ENCODE measurements at places on chromosomes 1 and 21. TPM values are rescaled to one million over a fixed set of nuclear protein-coding genes. Genes with fewer than 3 reads are reported as not detected.

DNA sequence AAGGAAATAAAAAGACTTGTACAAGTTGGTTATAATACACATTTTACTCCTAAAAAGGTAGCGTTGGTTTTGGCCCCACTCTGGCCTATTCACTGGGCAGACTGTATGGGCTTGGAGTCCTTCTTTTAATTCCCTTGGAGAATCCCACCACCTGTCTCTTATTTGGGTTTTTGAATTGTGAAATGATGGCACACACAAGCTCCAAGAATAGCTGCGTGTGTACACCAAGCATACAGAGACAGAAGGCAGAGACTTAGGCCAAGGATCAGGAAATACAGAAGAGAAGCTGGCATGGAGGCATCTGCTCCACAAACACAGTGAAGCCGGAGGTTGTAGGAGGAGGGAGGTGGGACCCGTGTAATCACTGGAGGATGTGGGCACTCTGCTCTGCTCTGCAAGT, 29.1 kb downstream of the DDR2 start:
- no peak for DNase-seq

GRCh38 chr1:47031585-47031984, 8.1 kb downstream of the CYP4X1 start:
- DNase-seq, result peak; percentile 21

- peak; percentile 63 for DNase-seq
Measured at GRCh38 chr1:171220081-171220420, 28.2 kb upstream of the FMO1 start.

DNA sequence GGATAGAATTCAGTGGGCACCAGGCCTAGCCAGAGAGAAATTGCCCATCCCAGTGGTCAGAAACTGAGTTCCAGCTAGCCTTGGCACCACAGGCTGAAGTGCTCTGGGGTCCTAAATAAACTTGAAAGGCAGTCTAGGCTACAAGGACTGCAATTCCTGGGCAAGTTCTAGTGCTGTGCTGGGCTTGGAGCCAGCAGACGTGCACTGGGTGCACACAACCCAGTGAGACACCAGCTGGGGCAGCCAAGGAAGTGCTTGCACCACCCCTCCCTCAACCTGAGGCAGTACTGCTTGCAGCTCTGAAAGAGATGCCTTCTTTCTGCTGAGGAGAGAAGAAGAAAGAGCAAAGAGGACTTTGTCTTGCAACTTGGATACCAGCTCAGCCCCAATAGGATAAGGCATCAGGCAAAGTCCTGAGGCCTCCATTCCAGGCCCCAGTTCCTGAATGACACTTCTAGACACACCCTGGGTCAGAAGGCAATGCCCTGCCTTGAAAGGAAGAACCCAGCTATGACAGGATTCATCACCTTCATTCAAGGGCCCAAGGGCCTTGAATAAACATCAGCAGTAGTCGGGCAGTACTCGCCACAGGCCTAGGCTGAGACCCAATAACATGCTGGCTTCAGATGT, 55.1 kb downstream of the OVGP1 start:
- no peak for DNase-seq

DNA sequence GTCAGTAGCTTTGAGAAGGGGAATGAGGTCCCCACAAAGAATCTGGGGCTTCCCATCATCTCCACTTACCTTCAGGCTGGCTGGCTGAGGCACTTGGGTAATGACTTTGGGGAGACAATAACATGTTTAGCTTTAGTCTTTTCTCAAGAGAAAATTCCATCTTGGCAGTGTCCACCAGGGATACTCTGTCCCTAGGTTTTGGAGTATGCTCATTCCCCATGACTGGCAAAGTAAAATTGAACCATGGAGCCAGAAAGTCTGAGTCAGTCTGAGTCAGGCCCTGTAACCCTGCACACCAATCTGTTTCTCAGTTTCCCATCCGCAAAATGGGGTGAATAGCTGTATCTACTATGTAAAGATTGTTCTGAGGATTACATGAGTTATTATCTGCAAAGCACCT, 28.2 kb downstream of the RUNX1 start:
- peak; percentile 53 for DNase-seq

DNA sequence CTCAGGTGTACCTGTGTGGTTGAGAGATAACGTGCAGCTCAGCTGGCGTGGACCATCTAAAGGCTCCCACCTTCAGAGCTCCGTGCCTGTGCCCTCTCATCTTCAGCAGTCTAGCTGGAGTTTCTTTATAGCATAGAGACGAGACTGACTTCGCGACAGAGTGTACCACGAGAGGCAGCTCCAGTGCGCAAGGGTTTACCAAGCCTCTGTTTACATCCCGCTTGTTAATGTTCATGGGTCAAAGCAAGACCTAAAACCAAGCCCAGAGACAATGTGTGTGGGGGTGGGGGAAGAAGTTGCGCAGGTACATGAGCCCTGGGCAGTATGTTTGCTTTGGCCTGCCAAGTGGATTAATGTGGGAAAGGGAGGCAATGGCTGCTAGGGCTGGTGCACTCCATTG, 15.6 kb downstream of the RHOU start:
- DNase-seq, result no peak

GRCh38 chr1:35567947-35568558, 5.1 kb upstream of the TFAP2E start:
- no peak for DNase-seq

DNA sequence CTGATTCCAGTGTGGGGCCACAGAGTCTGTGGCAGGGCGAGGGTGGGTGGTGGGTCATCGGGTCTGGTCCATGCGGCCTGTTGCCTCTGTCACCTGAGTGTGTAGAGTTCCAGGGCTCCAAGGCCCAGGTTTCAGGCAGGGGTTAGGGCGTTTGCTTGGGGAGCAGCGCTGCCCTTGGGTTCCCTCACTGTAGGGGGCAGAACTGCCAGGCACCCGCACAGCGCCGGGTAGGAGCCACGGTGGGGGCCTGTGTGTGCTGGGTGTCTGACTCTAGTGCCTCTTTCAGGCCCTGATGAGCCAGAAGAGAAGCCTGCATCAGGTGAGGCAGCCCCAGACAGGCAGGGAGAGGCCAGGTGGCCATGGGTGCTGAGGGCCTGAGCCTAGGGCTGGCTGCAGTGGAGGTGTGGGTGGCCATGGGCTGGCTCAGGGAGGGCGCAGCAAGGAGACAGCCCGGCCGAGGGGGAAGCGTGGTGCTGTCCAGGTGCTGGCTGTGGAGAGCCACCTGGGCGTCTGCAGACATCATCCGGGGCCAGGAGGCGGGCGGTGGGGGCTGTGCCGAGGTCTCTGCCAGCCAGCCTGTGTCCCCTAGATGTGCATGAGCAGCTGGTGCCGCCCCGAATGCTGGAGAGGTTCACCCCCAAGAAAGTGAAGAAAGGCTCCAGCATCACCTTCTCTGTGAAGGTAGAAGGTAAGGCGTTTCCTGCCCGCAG, 72.3 kb downstream of the TRIM11 start:
- DNase-seq, result no peak

GRCh38 chr1:6614019-6614928, 743 bp downstream of the PHF13 start:
- DNase-seq, result no peak

GRCh38 chr1:8567146-8567545, 249.2 kb downstream of the SLC45A1 start:
- DNase-seq, result no peak

DNA sequence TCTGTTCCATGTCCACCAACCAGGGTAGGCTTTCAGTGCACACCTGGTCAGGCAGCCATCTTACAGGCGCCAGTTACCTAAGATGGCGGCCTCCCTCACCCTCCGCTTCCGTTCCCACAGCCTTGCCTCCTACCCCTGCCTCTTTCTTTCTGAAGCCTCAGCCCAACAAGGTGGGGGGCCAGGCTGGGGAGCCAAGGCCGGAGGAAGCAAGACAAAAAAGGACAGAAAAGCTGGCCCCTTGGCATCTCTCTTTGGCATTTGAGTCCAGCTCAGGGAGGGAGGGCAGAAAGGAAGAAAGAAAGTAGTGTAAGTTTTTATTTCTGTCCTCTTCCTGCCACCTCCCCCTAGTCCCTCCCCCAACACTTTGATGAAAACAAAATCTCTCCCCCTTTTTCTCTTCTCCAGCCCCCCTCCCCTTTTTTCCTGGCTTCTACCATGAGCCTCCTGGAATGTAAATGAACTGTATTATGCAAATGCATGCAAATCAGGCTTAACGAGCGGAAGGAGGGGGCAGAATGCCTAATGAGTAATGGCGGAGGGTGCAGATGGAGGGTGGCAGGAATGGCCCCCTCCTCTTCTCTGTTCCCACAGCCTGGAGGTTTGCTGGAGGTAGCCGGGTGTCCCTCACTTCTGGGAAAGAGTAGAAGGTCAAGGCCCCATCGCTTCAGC, 43.8 kb downstream of the RHBG start:
- DNase-seq, result no peak

- DNase-seq, result no peak
Measured at GRCh38 chr1:24572301-24572700, 16.4 kb downstream of the NCMAP start.

- DNase-seq, result no peak
Measured at GRCh38 chr1:245810181-245810769, 655.5 kb downstream of the KIF26B start.

DNA sequence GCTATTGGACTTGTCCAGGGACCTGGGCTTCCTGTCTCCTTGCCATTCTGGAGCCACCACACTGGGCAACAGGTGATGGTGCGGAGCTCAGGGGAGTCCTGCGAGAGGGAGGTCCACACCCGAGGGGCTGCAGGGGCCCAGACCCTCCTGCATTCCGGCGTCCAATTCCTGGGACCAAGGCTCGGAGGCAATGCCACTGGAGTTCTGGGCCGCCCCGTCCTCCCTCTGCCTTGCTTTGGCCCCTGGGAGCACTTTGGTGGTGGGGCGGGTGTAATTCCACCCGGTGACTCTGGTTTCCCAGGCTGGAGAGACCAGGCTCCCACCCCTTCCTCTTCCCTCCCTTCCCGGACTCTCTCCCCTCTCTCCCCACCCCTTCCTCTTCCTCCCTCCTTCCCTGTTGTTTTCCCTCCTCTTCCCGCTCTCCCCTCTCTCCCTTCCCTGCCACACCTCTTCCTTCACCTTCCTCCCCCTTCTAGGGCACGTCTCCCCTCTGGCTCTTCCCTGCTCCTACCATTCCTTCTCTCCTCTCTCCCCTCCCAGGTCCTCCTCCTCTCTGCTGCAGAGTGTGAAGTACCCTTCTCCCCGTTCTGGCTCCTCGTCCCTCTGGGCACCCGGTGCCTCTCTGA, 2.0 kb downstream of the PRKCZ start:
- no peak for DNase-seq

GRCh38 chr21:46393451-46393940, 65.2 kb upstream of the DIP2A start:
- no peak for DNase-seq

DNA sequence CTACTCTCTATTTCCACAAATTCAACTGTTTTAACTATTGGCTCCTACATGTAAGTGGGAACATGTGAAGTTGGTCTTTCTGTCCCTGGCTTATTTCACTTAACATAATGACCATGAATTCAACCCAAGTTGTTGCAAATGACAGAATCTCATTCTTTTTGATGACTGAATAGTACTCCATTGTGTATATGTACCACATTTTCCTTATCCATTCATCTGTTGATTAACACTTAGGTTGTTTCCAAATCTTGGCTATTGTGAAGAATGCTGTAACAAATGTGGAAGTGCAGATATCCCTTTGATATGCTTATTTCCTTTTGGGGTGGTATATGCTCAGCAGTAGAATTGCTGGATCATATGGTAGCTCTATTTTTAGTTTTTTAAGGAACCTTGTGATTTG, 33.0 kb downstream of the GBP6 start:
- DNase-seq, result no peak

DNA sequence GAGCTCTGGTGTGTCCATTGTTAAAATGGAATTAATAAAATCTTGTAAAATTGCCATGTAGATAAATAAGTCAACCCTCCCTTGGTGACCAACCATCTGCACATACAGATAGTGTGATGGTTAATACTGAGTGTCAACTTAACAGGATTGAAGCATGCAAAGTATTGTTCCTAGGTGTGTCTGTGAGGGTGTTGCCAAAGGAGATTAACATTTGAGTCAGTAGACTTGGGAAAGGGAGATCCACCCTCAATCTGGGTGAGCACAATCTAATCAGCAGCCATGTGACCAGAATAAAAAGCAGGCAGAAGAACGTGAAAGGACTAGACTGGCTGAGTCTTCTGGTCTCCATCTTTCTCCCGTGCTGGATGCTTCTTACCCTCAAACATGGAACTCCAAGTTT, 174.8 kb downstream of the LTN1 start:
- no peak for DNase-seq

DNA sequence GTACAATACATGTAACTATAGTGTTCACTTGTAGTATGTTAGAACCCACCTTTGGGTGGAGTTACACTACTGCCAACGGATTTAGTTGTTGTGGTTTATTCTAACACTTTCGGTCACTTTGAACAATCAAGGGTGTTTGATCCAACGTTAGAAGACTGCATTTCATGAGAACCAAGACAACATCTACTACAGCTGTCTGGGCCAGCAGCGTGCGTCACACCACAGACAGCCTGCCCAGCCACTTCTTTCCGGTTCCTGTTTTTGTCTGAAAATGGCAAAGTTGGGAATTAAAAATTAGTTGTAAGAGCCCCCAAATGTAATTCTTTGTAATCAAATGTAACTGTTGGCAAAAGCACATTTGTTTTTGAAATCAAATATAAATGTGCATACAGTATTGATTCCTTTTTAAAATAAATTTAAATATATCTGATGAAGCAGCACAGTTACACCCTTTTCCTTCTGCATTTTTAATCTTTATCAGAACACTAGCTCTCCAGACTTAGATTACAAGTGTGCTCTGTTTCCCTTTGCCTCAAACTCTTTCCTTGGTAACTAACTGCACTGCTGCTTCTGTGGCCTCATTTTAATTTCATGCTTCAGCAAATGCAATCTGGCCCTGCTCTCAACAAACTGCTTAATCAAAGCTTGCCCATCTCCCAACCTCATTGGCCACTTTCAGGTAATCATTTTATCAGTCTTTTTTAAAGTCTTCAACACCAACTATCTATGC, 86.6 kb upstream of the DPH5 start:
- DNase-seq, result no peak

The AMY1B gene
- total RNA-seq, result not detected

The CELA3B gene
- not detected for total RNA-seq

The SPRR4 gene
- total RNA-seq, result not detected

The RBBP4 gene
- 175 TPM for total RNA-seq

The PRKAA2 gene
- total RNA-seq, result 2.4 TPM

The OR2L8 gene
- not detected for total RNA-seq

The JAM2 gene
- not detected for total RNA-seq

The DARS2 gene
- total RNA-seq, result 51.1 TPM

The SEC16B gene
- total RNA-seq, result 0.59 TPM

The LRRC42 gene
- 41.8 TPM for total RNA-seq

The FLG gene
- total RNA-seq, result 0.80 TPM

The CFHR5 gene
- total RNA-seq, result not detected

The MARK1 gene
- total RNA-seq, result 2.0 TPM

All from HT1080 (cell line).